Stimulated activated CD4-positive, alpha-beta T cell treated with anti-CD3 and anti-CD28 coated beads, TNF-alpha, amount 100 ng/mL, for 1 hour (primary cell): ENCODE measurements at places on chromosomes 4 and X.
A peak's percentile ranks its signal among the peaks of the same experiment; 100 is the strongest.

DNA sequence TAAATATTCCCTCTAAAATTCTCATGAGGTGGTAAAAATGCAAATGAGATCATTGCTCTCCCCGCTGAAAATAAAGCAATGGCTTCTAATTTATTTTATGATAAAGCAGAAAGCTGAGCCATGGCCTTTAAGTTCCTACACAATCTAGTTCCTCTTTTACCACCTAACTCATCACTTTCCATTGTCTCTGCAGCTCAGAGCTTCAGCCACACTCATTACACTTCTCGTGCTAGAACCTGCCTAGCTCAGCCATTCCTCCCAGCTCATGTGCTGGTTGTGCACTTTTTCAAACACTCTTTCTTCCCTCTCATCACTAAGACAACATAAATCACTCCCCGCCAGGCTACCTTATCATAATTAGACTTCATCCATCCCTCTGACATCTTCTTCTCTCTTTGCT, 1112.1 kb upstream of the PRKX start:
- DNase-seq = no peak

GRCh38 chrX:24720036-24720435, 26.3 kb downstream of the POLA1 start:
- DNase-seq = no peak

DNA sequence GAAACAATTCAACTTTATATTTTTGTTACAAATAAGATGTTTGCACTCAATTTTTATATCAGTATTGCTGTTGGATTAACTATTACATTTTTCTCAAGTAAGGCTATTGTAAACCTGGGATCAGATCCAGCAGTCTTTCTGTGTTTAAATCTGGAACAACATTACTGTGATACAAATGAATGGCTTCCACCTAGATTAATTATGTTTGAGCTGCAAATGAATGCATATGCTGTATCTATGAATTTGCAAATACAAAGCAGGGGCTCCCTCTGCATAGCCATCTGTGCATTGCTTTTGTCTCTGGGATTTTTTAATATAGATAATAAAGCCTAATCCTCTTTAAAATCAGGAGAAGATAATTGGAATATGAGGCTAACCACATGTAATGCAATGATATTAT, 69.8 kb upstream of the NEIL3 start:
- no peak for DNase-seq

DNA sequence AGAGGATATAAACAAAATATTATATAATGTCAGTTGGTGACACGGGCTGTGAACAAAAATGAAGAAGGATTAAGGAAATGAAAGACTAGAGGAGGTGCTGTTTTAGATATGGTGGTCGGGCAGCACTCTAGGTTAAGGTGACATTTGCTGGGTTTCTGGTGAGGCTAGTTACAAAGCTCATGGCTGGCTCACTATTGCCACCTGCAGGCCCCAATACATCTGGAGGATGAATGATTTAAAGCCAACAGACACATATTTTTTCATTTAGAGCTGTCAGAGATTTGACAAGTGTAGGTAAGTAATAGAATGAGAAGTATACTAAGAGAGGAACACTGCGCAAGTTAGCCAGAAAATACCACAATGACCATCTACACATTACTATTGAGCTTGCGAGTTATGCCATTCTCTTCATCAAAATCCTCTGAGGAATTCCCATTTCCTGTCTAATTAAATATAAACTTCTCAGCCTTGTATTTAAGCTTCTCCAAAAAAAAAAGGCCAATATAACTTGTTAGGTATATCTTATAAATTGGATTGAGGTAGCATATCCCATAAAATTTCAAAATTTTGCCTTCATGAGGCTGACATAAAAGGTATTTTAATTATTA, 6.4 kb upstream of the FGG start:
- DNase-seq = no peak

GRCh38 chr4:83010522-83011318, at the start of gene LIN54:
TSS of gene LIN54 (minus strand) at chr4:83010823. CDS start at chr4:82984844, 25,979 bp downstream.
- peak; percentile 71 for DNase-seq

- no peak for DNase-seq
Measured at GRCh38 chr4:48709901-48710300, 70.2 kb downstream of the FRYL start.
